ENCODE measurements at places on chromosomes 16 and 17.

GRCh38 chr17:13393841-13394710 is 207.7 kb downstream of the HS3ST3A1 start:
- DNase-seq, result no peak

GRCh38 chr17:27743281-27743885 is 56.9 kb downstream of the NOS2 start:
- no peak for DNase-seq

GRCh38 chr16:81151648-81152310 is 55.6 kb upstream of the GCSH start:
- no peak for DNase-seq

DNA sequence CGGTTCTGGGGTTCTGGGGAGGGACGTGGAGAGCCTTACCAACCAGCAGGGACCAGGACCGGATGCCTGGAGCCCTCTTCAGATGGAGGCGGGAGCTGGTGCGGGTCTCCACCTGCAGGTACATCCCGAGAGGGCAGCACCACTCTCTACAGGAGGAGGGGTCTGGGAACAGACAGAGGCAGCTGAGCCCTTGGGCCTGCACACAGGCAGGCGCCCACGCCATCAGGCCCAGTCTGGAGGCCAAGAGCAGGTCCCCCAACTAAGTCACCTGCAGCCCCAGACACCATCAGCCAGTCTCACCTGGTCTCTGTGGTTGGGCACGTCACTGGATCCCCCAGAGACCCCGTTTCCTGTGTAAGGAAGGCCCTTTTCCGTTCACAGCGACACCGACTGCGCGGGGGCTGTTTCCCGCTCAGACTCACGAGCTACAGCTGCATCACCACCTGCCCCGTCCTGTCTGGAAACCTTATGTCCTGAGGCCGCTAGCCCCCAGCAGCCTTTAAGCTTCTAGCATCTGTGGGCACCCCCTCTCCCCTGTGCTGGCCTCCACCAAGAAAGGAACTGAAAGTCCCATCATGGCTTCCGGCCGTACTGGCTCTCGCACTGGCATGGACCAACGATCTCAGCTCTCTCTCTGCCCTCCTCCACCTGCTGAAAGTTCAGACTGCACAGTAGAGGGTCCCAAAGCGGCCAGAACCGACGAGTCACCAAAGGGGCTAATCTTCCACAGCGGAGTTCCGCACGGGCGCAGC is 1.2 kb downstream of the CYBC1 start:
- DNase-seq, result no peak

DNA sequence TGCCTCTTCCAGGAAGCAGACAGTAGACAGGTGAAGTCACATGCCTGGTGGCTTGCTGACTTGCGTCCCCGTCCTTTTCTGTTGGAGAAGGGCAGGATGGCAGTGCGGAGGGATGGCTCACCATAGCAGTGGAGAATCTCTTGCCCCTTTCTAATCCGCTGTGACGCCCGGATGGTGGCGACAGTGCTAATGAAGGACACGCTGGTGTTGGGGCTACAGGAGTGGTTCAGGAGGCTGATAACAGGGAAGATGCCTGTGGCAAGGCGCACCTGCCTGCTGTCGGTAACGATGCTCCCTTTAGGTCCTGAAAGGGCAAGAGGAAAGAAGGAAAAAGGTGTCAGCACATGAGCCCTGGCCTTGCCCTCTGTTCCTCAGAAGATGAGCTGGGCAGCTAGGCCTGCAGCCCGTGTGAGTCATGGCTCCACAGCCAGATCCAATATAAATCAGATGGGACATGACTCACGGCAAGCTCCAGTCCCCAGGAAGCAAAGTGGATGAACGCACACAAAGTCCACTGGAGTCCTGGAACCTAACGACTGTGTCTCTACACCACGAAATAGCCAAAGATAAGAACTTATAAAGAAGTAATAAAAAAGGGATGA is 25.5 kb downstream of the SERPINF1 start:
- no peak for DNase-seq

DNA sequence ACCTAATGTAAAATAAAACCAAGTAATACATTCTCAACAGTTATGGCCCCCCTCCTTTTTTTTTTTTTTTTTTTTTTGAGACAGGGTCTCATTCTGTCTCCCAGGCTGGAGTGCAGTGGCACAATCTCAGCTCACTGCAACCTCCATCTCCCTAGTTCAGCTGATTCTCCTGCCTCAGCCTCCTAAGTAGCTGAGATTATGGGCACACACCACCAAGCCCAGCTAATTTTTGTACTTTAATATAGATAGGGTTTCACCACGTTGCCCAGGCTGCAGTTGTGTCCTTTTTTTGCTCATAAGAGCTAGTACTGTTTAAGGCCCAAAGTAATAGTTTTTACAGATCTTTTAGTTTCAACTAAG is 18.3 kb downstream of the EARS2 start:
- DNase-seq, result no peak

- DNase-seq, result no peak
Observed at GRCh38 chr17:29694918-29695563, 72.3 kb upstream of the CORO6 start.
